ENCODE measurements at places on chromosomes 2 and 18.

GRCh38 chr2:162581959-162582798 is 238.2 kb downstream of the GCA start:
- no peak for DNase-seq

- no peak for DNase-seq
Observed at GRCh38 chr18:79117385-79117784, 48.2 kb downstream of the ATP9B start.

GRCh38 chr18:22703883-22704585 is 229.1 kb upstream of the RBBP8 start:
- no peak for DNase-seq

- DNase-seq, result no peak
Observed at GRCh38 chr18:63314062-63314790, 5.3 kb downstream of the BCL2 start.

GRCh38 chr2:170420961-170421687 is 243.2 kb downstream of the MYO3B start:
- no peak for DNase-seq

- no peak for DNase-seq
Observed at GRCh38 chr2:128876986-128877983, 558.6 kb upstream of the HS6ST1 start.

GRCh38 chr2:168901003-168901402 is at the start of gene G6PC2:
G6PC2 (plus strand) TSS chr2:168901291; CDS start chr2:168901332, 41 bp downstream.
- DNase-seq, result no peak

- DNase-seq, result no peak
Observed at GRCh38 chr2:225056330-225057073, 14.2 kb upstream of the DOCK10 start.

DNA sequence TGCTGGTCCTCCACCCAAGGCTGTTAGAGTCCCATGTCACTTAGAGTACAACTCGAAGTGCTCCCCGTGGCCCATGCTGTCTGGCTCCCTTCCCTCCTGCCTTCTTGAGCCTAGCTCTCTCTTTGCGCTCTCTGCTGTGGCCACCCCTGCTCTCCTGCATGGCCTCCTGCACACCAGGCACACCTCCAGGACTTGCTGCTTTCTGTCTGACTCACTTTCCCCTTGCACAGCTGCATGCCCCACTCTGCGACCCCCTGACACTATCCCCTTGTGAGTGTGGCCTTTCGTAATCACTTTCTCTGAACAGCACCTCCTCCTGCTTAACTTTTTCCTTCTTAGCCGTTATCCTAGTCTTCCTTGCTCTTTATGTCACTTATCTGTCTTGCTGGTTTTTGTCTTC is 343.6 kb downstream of the TGIF1 start:
- DNase-seq, result no peak

DNA sequence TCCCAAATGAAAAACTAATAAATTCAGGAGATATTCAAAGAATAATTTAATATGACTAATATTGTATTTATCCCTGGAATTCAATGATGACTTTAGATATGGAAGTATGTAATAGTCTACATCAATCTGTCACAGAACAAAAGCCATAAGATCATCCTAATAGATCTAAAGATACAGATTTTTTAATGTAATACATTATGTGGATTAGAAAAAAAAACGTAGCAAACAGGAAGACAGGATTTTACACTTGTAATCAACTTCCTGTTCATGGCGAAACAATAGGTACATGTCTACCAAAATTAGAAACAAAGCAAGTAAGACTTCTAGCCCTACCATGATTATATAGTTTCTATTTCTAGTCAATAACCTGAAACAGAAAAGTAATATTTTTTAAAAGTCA is 192.2 kb downstream of the TTC32 start:
- DNase-seq, result no peak

DNA sequence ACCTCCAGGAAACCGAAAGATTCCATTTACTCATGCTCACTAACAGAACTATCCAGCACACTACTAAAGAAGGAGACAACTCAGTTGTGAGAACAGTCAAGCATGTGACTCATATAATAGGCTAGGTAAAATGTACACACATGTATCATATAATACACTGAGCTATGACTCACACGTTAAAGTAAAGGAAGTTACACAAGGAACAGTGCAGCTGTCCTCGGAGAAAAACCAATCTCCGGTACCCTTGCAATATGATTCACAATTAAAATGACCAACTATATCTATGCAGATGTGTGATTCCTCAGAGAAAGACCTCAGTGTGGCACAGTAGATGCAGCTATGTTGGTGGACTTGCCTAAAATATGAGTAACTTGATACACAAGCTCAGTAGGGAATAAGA is 76.5 kb downstream of the STRN start:
- no peak for DNase-seq

DNA sequence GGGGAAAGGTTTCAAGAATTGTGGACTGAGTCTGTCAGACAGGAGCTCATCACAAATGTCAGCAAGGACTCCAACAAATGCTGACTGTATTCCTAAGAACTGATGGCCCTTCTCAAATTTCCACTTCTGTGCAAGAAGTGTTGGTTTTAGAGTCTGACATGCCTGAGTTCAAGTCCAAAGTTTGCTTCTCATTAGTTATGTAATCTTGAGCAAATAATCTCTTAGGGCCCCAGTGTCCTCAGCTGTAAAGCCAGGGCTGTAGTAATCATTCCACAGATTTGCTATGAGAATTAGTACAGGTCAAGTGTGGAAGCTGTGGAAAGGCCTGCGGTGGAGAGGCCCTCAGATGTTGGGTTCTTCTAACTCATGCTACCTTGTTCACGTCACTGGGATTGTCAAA is 23.9 kb downstream of the MEP1B start:
- no peak for DNase-seq

- no peak for DNase-seq
Observed at GRCh38 chr2:241755777-241756176, 20.8 kb upstream of the GAL3ST2 start.

DNA sequence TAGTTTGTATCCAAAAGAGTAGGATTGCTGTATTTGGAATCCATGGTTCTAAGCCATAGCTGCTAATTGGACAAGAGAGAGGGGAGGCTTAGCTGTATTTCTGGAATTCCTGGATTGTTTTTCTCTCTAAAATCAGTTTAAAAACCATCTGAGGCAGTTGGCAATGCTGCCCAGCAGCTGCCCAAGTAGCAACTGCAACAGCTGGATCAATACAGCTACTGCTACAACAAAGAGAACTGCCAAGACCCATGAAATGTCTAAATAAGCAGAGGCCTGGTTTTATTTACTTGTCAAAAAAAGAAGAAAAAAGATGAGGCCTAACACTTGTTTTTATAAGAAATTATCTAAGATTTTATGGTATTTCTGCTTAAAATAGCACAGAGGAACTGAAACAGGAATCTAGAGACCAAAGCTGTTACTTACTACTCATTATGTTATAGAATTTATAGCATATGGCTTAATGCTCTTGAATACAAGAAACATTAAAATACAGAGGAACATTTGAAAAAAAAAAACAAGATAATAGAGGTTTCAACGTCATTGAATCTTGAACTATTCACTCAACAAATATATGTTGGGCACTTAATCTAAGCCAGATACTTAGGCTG is 39.1 kb downstream of the TMEFF2 start:
- DNase-seq, result no peak

GRCh38 chr18:75656035-75656434 is 228.5 kb upstream of the SMIM21 start:
- DNase-seq, result no peak

- no peak for DNase-seq
Observed at GRCh38 chr2:200179151-200179550, 127.3 kb upstream of the SPATS2L start.

DNA sequence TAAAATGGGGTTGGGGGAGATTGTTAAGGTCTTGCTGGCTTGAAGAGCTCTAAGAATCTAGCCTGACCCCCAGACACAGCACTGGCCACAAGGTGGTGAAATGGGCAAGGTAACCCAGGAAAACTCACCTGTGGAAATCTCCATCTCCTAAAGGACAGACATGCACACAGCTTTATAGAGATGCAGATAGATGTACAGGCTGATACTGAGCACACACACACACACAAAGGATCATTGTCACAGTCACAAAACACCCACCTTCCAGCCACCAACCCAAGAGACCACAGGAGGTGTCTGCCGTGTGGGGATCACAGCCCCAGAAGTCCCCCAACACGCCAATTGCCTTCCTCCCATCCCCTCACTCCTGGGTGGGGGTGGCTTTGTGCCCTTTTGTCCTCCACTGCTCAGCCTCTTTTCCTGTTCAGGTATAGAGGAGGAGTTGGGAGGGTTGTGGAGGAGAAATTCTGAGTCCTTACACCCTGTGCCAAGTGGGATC is 3.2 kb upstream of the CYP26B1 start:
- no peak for DNase-seq

GRCh38 chr2:127591221-127591923 is 54.6 kb upstream of the GPR17 start:
- DNase-seq, result peak; percentile 30

- no peak for DNase-seq
Observed at GRCh38 chr18:51077217-51077616, 47.2 kb downstream of the SMAD4 start.

- DNase-seq, result no peak
Observed at GRCh38 chr2:23568626-23569190, 183.7 kb downstream of the KLHL29 start.

DNA sequence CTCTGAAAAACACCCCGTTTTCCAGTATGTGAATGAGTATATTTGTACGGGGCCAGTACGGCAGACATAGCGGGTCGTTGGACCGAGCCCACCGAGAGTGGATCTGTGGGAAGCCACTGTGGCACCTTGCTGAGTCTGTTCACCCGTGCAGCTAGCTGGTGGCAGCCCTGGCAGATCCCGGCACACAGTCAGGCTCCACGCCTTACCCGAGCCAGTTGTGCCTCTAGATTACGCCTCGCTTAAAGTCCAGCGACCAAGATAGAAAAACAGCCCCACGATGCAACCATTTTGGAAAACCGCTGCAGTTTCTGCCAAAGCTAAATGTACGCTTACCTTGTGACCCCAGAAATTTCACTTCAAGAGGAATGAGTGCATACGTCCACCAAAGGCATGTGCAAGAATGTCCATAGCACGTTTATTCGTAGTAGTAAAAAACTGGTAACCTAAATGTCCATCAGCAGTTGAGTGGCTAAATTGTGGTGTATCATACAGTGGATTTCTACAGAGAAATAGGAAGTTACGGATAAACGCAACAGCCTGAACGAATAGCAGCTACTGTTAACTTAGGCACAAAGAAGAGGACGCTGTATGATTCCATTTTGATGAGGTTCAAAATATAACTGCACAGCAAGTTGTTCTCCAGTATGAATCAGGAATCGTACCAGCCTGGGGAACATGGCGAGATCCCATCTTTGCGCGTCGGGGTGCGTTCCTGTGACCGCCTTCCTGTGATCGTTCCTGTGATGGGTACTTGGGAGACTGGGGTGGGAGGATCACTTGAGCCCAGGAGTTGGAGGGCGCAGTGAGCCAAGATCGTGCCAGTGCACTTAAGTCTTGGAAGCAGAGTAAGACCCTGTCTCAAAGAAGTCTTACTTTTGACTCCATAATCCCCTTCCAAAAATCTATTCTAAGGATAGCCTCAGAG is 688 bp upstream of the WDR33 start:
- DNase-seq, result no peak

- DNase-seq, result peak; percentile 46
Observed at GRCh38 chr2:26299471-26300101, 46.4 kb upstream of the SELENOI start.

DNA sequence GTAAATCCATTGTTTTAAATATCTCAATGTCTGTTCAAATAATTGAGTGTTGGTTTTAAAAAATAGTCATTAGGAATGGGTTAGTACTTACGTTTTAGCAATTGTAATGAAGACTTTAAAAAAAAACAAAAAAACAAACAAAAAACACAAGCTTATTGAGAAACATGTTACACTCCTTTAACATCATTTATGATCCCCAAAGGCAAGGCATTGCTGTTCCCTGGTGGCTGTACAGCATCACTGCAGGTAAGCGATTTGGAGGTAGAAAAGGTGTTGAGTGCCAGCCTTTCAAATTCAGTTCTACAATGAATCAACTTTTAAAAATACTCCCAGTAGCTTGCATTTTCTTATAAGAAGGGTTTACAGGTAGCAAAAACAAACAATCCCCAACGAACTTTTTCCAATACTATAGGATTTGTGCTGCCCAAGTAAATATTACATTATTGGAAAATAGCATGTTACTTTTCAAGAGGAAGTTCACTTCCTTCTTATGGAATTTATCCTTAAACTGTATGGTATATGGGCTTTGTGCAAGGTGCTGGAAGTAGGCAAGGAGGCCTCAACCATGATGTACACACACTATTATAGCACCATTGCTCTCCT is 27.5 kb downstream of the CNRIP1 start:
- DNase-seq, result peak; percentile 3

DNA sequence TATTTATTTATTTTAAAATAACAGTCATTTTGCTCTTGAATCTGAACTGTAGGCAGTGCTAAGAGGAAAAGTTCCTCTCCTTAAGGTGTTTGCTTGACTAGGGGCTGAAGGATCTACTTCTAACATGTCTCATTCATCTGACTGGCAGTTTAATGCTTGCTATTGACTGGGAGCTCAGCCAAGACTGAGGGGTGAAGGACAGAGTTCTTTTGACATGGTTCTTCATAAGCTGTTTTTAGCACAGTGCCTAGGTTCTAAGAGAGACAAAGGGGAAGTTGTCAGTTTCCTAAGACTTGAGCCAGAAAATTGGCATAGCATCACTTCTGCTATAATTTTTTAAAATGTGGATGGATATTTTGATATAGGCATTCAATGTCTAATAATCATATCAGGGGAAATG is 73.0 kb downstream of the COMMD1 start:
- DNase-seq, result no peak

Measured in central memory CD4-positive, alpha-beta T cell (primary cell).